ENCODE measurements at places on chromosomes 3 and 15.

GRCh38 chr15:98071786-98072185 lies 111.3 kb downstream of the ARRDC4 start:
- DNase-seq: no peak

GRCh38 chr3:40581166-40581565 lies 56.4 kb downstream of the ZNF621 start:
- DNase-seq: no peak

- DNase-seq: no peak
Measured at GRCh38 chr3:194939949-194940770, 254.5 kb downstream of the FAM43A start.

- DNase-seq: no peak
Measured at GRCh38 chr3:150033721-150034120, 63.0 kb upstream of the PFN2 start.

- DNase-seq: no peak
Measured at GRCh38 chr3:139715166-139715565, 37.4 kb upstream of the NMNAT3 start.

DNA sequence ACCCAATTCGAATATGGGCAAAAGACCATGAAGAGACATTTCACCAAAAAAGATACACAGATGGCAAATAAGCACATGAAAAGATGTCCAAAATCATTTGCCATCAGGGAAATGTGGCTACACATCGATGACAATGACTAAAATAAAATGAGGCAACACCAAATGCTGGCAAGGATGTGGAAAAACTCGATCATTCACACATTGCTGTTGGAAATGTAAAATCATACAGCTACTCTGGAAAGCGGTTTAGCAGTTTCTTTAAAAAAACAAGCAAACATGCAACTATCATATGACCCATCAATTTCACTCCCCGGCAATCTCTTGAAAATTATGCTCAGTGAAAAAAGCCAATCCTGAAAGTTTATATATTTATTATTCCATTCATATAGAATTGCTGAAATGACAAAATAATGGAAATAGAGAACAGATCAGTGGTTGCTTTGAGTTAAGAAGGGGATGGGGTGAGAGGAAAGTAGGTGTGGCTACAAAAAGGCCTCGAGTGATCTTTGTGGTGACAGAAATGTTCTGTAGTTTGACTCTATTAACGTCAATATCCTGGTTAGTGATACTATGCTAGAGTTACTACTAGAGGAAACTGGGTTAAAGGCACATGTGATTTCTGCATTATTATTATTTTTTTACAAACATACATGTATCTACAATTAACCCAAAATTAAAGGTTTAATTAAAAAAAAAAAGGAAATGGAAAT lies 45.0 kb downstream of the DLG1 start:
- no peak for DNase-seq

DNA sequence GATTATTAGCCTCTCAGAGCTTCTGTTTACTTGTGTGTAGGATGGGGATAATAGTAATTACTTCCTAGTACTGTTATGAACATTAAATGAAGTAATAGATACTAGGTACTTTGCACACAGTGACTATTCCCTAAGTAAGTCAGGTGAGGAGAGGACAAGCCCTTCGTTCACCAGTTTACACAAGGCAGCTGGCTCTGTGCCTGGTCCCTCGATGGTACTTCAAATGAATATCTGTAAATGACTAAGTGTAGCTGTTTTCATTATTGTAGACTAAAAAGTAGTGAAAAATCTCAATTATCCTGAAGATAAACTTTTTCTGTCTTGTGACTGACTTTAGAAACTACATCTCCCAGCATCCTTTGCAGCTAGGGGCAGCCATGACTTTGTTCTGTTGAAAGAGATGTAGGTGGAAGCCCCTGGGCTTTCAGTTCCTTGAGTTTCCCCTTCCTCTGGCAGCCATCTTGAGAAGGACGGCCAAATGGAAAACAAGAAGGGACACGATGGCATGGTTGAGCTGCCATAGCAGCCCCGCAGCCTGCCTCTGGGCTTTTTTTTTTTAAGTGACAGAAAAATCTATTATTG lies 11.7 kb upstream of the WNT7A start:
- DNase-seq: no peak

- no peak for DNase-seq
Measured at GRCh38 chr3:29363110-29363509, 82.2 kb downstream of the RBMS3 start.

DNA sequence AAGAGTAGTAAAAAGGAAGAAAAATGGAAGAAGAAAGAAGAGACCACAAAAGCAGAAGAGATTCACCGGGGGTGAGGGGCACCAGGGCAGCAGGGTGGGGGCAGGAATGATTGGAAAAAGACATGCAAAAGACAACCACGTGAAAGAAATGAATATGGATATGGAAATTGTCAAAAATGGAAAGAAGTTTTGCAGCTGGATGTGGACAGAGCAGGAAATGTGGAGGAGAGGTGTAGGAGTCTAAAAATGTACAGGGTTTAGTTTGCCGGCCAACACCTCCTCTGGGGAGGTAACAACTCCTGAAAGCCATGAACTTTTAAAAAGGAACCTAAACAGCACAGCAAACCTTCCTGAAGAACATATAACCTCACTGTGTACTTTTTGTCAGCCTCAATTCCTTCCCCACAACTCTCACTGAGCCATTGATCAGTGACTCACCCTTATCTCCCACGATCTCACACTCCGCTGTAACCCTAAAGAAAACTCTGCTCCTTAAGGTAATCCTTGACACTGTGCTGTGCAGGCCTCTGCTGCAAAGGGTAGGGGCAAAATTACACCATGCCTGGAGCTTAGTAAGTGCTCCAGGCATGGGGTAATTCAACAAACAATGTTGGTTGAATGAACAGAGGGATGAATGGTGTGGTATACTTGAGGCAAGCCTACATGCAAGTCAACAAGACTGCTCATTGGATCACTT lies 100.2 kb upstream of the BOC start:
- DNase-seq: no peak

GRCh38 chr3:193803288-193803687 lies 210.3 kb downstream of the OPA1 start:
- no peak for DNase-seq

DNA sequence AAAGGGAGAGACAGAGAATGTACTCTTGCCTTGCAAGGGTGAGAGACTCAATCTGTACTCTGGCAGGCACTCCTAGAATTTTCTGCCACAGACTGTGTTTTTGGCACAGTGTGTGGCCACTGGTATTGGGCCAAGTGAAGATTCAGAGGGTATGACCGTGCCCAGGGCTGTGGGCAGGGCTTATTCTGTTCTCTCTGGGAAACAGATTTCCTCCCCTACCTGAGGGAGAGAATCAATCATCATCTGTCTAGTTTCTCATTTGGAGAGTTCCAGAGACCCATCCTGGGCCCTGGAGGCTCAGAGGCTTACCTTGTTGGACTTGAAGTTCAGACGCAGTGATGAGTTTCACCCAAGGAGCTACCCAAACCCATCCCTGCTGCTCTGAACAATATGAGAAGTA lies 28.2 kb downstream of the CSTA start:
- no peak for DNase-seq

DNA sequence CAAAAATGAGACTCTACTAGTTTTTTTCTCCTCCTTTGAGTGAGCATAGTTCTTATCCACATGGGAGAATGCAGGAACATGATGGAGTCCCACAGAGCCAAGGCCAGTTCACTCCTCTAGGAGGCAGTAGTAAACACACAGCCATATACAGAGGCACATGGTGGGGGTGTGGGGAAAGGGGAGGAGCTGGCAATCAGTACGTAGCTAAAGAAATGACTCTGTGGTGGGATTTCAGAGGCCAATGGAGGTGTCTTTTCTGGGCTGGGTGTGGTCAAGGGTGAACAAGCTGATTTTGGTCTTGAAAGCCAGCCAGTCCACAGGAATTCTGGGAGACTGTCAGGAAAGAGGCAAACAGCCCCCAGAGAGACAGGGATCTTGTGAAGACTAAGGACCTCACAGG lies 6.6 kb upstream of the RAB11A start:
- peak; percentile 77 for DNase-seq

GRCh38 chr3:105527949-105528348 lies 161.2 kb downstream of the ALCAM start:
- peak; percentile 39 for DNase-seq

GRCh38 chr15:85691350-85692240 lies 103.1 kb downstream of the KLHL25 start:
- DNase-seq: no peak

DNA sequence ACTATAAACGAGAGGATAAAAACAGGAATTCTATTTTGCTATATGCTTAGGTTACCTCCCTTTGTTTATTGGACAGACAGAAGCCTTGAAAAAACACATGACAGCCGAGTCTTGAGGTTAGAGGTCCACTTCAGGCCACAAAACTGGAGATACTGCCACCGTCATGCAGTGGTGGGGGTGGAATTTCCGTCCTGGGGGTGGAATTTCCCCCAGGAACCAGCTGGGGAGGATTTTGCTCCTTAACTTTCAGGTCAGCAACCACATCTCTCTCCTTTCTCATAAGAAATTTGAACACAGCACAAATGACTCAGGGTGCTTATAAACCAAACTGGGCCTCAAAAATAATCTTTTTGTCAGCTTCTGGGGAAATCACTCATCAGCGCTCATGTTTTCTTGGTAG lies 545.8 kb upstream of the ADAMTS9 start:
- DNase-seq: no peak

- no peak for DNase-seq
Measured at GRCh38 chr3:13873818-13874217, 6.1 kb downstream of the WNT7A start.

DNA sequence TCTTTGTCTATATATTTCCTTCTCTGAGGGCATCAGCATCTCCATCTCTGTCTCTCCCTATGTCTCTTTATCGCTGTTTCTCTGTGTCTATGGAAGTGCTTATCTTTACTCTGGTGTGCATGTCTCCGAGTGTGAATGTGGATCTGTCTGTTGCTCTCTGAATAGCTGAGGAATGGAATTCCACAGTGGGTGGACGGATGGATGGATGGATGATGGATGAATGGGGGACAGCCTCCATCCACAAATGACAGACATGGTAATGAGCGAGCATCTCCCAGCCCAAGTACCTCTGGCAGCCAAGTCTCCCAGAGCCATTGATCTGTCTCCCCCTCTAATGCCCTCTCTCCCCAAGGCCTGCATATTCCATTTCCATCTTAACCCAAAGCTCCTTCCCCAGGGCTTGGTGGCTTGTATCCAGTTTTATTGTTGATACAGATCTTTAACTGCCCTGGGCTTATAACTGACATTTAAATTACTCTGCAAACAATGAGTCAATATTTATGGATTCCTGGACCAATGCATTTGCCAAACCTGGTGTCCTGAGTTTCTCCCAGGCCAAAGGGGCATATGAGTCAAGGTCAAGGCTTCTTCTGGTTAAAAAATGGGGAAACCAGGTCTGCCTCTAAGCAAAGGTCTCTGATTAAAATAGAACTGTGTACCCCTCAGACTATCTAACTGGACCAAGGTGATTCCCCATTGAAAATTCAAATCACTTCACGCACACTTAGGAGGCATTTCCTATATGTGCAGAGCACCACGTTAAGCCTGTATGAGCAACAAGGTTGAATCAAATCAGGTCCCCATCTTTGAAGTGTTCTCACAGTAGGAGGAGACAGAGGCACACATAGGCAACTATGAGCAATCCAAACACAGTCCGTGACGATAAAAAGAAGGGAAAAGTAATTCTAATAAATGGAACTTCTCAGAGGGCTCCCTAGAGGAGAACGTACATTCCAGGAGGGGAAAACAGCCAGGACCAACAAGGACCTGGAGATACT lies 109.9 kb downstream of the TLE3 start:
- DNase-seq: no peak

- DNase-seq: peak; percentile 71
Measured at GRCh38 chr15:81011593-81011992, 10.9 kb downstream of the TLNRD1 start.

DNA sequence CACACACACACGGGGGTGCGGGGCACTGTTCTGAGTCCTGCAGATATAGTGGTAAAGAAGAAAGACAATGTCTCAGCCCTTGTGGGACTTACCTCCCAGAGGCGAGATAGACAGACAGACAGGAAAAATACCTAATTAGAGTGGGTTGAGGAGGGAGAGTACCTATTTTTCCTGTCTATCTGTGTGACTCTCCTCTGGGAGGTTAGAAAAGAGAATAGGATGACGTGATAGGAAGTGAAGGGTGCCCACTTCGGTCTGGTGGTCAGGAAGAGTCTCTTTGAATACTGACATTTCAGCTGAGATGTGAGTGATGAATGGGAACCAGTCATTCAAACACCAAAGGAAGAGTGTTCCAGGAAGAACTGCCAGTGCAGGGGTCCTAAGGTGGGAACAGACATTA lies 4.1 kb upstream of the APOD start:
- no peak for DNase-seq

GRCh38 chr3:42518800-42519567 lies 16.5 kb downstream of the VIPR1 start:
- DNase-seq: no peak

DNA sequence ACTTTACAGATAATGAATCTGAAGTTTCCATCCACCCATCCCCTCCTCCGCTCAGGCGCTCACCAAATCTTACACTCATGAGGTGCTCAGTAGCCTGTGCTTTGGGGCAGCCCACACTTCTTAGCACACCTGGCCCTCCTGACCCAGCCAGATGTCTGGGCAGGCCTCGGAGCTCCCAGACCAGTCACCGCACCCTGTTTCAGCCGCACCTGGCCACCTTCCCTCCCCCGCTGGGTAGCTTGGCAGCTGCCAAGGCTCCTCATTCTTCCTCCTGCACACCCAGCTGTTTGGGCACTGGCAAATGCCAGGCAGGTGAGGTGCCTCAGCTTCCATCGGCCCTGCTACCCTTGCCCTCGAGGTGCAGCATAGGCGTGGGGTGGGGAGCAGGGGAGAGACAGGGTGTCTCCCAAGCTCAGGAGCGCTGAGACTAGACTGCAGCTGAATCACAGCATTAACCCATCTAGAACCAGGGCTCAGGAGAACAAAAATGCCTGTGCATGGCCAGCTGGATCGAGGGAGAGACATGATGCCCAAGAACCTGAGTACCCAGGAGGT lies 45.8 kb downstream of the CDC25A start:
- no peak for DNase-seq

- no peak for DNase-seq
Measured at GRCh38 chr15:73567020-73567419, 66.2 kb downstream of the NPTN start.

GRCh38 chr3:88150806-88151205 lies 1.0 kb downstream of the C3orf38 start:
- DNase-seq: peak; percentile 18

- DNase-seq: peak; percentile 95
Measured at GRCh38 chr3:129560911-129561594, 18.1 kb downstream of the H1-8 start.

DNA sequence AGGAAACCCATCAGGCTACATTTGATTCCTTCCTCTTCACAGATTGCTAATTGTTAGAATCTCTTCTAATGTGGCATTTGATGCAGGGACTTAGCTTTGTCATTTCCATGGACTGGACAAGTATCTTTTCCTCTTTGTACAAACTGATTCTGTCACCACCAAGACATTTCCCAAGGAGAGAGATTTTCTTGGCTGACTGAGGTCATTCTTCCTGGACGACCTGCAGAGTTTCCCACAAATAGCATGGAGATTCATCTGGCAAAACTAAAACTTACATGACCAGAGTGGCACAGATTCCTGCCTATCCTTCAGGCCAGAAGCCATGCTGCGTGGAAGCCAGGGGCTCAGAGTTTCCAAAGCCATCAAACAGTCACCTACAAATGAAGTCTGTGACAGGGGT lies 269.2 kb upstream of the LRTM1 start:
- no peak for DNase-seq

- no peak for DNase-seq
Measured at GRCh38 chr3:23830869-23831484, 25.2 kb downstream of the UBE2E1 start.

Data from cardiac fibroblast (primary cell).